H9 (cell line): ENCODE measurements at places on chromosomes 2 and 18. TPM values are rescaled to one million over a fixed set of nuclear protein-coding genes. Genes with fewer than 3 reads are reported as not detected.
A peak's percentile ranks its signal among the peaks of the same experiment; 100 is the strongest.

Gene PTPN4
- total RNA-seq: 80.5 and 89.8 TPM in 2 replicates

Gene C2orf74
- total RNA-seq: 8.0 and 8.5 TPM in 2 replicates

Gene CTLA4
- total RNA-seq: not detected in 2 replicates

Gene CPLX4
- total RNA-seq: not detected in 2 replicates

Gene TXNDC2
- total RNA-seq: 0.28 TPM in 1 of 2 replicates, not detected in the other

Gene LYG2
- total RNA-seq: 0.29 TPM in 1 of 2 replicates, not detected in the other

Gene BMP10
- total RNA-seq: not detected in 2 replicates

Gene KCNJ3
- total RNA-seq: 0.11 TPM in 1 of 2 replicates, not detected in the other

Gene SIX2
- total RNA-seq: 0.15 TPM in 1 of 2 replicates, not detected in the other

GRCh38 chr2:138867341-138867740, 87.2 kb upstream of the NXPH2 start:
- no peak for DNase-seq

- DNase-seq: no peak
These were observed 6.7 kb downstream of the GALNT3 start for GRCh38 chr2:165787334-165787733.

GRCh38 chr2:191202209-191202721, 42.9 kb upstream of the MYO1B start:
- DNase-seq: no peak

- no peak for DNase-seq
These were observed 409.0 kb downstream of the LPIN1 start for GRCh38 chr2:12155303-12156051.

GRCh38 chr18:44135741-44136140, 544.9 kb upstream of the SETBP1 start:
- DNase-seq: no peak

GRCh38 chr2:142010477-142011270, 120.1 kb downstream of the LRP1B start:
- no peak for DNase-seq

DNA sequence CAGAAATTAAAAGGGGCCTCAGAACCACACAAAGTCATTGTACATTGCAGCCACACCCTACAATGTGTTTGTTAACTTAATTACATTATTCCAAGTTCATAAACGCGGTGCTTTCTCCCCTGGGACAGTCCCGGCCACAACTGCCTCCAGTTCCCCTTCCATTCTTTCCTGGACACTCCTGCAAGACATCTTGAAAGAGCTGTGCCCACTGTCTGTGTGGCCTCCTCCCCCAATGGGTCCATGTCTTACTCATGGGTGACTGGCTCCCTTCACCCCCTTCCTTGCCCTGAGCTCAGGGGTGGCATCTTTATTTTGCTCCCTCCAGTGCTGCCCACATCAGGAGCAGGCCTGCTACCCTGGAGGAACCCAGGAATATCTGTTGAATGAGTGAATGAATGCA, 287.7 kb downstream of the MYT1L start:
- no peak for DNase-seq

DNA sequence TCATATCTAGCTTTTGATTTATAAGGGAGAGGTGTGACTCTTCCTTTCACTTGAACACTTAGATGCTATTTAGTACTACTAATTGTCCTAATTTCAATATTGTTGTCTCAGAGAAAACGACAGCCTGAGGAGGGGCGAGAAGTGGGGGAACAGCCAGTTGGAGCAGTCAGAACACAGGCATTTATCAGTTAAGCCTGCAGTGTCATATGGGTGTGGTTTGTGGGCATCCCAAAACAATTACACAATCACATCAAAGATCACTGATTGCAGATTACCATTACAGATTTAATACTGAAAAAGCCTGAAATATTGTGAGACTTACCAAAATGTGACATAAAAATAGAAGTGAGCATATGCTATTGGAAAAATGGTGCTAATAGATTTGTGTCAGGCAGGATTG, 15.8 kb downstream of the TMEM131 start:
- DNase-seq: no peak

DNA sequence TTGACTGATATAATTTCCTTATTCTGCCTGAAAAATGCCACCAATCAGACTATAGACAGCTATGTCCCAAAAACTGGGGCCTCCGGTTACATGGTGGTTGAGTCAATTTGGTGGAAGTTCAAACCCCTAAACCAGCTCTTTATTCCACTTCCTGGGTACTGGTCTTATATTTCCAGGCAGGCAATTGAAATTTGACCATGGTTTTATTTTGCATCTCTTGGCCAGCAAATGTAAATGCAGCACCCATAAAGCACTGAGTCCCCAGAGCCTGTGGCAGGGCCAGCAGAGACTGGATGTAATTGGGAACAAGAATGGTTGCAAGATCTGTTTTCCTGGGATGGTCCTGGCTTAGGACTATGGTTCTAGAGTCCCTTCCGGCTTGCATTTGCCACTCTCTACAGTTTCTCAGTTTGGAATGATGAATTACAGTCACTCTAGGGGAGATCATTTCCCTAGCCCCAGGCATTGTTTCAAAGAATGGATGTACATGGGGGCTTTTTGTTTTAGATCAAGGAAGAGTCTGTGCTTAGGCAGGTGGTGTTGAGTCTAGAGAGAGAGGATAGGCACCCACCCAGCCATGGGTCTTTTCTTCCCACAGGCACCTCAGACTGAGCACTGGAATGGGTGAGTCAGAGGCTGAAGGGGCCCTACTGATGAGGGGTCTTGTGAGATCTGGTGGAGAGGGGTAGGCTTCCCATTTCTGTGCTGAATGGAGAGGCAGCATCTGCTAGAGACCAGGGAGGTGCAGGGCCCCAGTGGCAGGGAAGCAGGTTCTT, 108.4 kb upstream of the CDC42EP3 start:
- DNase-seq: no peak

GRCh38 chr2:18896125-18896764, 306.9 kb upstream of the NT5C1B start:
- no peak for DNase-seq

DNA sequence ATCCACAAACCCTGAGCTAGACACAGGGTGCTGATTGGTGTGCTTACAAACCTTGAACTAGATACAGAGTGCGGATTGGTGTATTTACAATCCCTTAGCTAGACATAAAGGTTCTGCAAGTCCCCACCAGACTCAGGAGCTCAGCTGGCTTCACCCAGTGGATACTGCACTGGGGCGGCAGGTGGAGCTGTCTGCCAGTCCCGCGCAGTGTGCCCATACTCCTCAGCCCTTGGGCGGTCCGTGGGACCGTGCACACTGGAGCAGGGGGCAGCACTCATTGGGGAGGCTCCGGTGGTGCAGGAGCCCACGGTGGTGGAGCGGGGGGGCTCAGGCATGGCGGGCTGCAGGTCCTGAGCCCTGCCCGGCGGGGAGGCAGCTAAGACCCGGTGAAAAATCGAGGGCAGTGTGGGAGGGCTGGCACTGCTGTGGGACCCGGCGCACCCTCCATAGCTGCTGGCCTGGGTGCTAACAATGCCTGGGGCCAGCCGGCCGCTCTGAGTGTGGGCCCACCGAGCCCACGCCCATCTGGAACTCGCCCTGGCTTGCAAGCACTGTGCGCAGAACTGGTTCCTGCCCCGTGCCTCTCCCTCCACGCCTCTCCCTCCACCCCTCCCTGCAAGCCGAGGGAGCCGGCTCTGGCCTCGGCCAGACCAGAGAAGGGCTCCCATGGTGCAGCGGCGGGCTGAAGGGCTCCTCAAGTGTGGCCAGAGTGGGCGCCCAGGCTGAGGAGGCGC, 75.6 kb downstream of the MOB4 start:
- DNase-seq: no peak

GRCh38 chr2:199910338-199911051, 598 bp upstream of the C2orf69 start:
- no peak for DNase-seq

- no peak for DNase-seq
These were observed 69.7 kb downstream of the ZNF532 start for GRCh38 chr18:58934356-58934755.

DNA sequence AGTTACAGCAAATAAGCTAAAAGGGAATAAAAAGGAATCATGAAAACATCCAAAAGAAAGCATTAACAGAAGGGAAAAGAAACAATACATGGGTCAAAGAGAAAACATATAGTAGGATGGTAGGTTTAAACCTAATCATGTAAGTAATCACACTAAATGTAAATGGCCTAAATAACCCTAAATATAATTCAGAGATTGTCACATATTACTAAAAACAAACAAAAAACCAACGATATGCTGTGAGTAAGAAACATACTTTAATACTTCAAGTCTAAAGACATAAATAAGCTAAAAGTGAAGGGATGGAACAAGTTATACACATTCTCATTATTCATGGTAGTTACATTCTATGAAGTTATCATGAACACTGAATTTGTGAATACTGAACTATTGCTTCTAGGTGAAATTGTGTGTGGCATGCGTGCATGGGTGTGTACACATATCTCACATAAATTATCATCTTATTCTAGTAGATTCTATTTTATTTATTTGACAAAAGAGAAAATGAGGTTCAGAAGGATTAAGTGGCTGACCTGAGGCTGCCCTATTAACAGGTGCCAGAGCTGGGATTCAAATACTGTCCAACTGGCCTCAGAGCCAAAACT, 170.9 kb downstream of the SEPTIN10 start:
- DNase-seq: no peak

DNA sequence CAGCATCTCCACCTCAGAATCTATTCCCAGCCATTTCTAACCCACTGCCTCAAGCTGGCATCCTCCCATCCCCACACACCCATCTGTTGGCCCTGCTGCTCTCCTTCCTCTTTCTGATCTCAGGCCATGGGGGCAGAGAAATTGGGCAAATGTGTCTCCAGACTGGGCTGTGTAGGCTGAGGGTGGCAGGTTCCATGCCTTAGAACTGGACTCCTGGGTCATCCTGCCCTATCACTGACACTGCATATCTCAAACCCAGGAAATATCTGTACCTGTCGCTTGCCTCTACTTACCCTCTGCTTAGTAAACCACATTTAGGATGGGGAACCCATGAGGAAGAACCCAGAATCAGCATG, 1.8 kb downstream of the WNT10A start:
- DNase-seq: no peak

- peak; percentile 14 for DNase-seq
These were observed 16.3 kb upstream of the GAL3ST2 start for GRCh38 chr2:241760301-241760771.

- DNase-seq: no peak
These were observed 75.3 kb downstream of the GORASP2 start for GRCh38 chr2:171004363-171004762.

- no peak for DNase-seq
These were observed 34.2 kb downstream of the CERS6 start for GRCh38 chr2:168490015-168490874.

GRCh38 chr18:31783059-31783458, 22.4 kb upstream of the SLC25A52 start:
- DNase-seq: no peak

DNA sequence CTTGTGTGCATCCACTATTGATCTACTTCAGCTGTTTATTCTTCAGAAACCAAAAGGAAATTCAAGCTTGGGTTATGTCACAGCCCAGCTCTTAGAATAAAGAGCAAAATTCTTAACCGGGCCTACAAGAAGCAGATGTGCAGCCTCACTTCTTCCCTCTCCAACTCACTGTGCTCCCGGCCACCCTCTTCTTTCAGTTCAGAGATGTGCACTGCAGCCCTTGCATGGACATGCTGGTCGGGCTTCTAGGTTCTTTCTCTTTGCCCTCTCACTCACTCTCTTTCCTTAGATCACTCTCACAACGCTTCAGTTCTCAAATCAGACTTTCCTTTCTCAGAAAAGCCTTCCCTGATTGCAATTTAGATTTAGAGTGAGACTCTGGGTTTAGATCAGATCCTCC, 104.1 kb downstream of the CHN1 start:
- no peak for DNase-seq

- no peak for DNase-seq
These were observed 221.7 kb upstream of the SPOPL start for GRCh38 chr2:138279871-138280270.

DNA sequence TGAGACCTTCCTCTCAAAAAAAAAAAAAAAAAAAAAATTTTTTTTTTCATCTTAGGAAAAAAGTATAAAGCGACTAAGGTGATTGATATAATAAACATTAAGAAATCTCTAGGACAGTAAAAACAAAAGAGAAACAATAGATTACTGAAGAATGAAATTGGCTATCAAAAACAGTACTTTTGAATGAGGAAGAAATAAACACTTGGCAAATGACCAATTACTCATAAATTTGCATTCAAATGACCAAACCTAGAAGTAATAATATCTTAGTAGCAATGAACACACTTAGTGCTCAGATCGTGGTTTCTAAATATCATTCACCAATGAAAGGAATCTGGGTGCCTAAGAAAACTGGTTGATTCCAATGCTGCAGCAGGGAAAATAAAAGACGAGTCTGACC, 10.3 kb upstream of the SCRN3 start:
- no peak for DNase-seq

GRCh38 chr2:32852856-32853255, 93.9 kb upstream of the LTBP1 start:
- DNase-seq: no peak

GRCh38 chr2:7599462-7600258, 682.4 kb downstream of the RNF144A start:
- no peak for DNase-seq

GRCh38 chr2:126700677-126701076, 44.7 kb downstream of the GYPC start:
- DNase-seq: no peak

- no peak for DNase-seq
These were observed 104.9 kb downstream of the ASAP2 start for GRCh38 chr2:9311488-9311887.

GRCh38 chr2:150404147-150404546, 83.3 kb downstream of the RND3 start:
- no peak for DNase-seq

DNA sequence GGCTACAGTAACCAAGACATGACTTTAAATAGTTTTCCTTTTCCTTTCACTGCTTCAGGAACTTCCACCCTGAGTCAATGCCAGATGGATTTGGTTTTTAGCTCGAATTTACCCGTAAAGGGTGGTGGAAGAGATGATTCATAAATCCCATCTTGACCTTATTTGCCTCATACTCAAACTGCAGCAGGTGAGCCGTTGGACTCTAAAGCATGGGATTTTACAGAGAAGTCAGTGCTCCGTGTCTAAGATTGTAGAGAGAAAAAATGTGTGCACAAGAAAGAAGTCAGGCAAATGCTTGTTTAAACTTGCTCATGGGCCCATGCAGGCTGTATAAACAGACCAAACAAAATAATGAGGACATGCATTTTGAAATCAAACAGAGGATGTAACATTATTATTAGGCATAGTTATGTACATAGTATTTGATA, 369.7 kb upstream of the TRIB2 start:
- DNase-seq: no peak

GRCh38 chr2:118372886-118373830, 284.9 kb downstream of the INSIG2 start:
- DNase-seq: no peak

DNA sequence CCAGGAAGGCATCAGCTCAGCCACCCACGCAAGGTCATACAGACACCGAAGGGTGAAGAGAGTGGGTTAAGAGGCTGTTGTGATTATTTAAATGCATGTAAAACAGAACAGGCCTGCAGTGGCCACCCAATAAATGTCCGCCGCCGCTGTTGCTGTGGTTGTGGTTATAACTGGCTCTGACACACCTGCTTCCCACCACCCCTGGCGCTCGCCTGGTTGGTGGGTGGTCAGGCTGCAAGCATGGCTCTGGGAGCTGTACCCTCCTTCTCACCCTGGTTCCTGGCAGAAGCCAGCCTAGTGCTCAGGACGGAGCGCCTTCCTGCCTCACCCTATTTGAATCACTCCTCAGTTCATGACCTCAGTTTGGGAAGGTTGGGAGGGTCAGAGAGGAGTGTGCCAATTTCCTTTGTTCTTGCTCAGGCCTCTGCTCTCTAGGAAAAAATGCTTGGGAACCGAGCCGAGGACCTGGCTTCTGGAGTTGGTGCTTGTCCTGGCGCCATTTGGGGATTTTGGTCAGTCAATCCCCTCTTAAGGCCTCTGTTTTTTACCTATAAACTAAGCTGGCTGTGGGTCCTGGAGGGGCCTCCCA, 5.3 kb upstream of the CRYBA2 start:
- no peak for DNase-seq
